ENCODE measurements at places on chromosomes 12 and 14.
A peak's percentile ranks its signal among the peaks of the same experiment; 100 is the strongest.

DNA sequence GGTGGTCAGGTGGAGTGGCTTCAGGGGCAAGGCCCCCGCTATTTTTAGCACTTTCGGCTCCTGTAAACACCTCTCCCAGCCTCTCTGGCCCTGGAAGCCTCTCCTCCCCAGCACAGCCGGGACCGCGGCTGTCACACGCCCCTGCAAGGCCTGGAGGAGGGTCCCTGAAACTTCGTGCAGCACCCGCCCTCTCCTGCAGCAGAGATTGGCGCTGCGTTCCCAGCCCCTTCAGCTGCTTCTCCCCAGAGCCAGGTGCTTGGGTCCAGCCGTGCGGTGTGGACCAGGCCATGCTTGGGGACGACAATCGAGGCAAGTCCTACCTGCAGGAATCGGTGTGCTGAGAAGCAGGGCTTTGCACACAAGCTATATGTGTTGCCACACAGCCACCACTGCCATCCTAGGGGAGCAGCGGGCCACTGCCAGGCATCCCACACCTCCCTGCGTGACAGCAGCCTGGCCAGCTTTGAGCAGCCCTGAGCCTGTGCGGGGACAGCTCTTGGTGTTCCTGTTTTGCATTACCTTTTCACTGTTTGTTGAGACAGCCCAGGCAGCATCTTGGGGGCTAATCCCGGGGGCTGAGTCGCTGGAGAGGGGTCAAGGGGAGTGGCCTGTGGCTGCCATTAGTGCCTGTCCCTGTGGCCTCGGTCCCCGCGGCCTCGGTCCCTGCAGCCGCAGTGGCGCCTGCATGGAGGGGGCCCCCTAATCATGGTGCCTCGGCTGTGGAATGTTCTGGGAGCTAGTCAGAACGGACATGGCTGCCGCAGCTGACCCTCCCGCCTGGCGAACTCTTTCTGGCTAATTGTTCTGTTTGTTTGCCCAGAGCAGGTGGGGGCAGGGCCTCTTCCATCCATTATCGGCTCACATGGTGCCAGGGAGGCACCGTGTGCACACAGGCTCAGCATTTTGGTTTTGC is 27.6 kb upstream of the TRAF3 start:
- DNase-seq: no peak

- DNase-seq: no peak
Measured at GRCh38 chr12:214003-214741, at the start of gene SLC6A12. TSS of gene SLC6A12 (minus strand) at chr12:214157. CDS start at chr12:209986, 4,171 bp downstream.

DNA sequence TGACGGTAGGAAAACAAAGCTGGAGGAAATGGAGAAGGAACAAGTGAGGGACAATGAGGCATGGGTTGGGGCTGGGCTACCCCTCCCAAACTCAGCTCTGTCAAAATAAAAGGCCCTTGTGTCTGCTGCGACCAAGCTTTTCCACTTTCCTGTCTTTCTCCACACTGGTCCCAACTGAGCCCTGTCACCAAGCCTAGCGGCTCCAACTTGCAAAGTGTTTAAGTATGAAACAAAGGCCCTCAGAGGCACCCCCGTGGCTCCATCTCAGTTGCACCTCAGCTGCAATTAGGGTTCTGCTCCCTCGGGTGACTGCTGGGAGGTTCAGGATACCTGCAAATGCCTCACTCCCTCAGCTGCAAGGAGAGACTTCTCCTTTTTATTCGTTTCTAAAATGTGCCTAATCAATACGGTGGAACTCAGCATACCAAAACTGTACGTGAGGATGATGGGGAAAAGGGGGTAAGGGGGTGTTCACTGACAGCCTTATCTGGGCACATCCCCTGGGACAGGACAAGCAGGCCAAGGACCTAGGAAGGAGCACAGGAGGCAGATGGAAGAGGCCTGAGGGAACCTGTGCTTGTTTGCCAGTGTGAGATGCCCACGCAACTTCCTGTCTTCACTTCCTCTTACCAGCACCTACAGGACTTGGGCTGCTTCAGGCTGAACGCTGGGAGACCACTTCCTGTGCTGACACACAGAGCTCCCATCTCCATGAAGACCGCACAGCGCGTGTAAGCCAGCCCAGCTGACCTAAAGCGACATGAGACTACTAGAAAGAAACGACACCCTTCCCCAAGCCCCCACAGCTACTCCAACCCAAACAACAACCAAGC is 8.9 kb downstream of the VAMP1 start:
- DNase-seq: no peak

DNA sequence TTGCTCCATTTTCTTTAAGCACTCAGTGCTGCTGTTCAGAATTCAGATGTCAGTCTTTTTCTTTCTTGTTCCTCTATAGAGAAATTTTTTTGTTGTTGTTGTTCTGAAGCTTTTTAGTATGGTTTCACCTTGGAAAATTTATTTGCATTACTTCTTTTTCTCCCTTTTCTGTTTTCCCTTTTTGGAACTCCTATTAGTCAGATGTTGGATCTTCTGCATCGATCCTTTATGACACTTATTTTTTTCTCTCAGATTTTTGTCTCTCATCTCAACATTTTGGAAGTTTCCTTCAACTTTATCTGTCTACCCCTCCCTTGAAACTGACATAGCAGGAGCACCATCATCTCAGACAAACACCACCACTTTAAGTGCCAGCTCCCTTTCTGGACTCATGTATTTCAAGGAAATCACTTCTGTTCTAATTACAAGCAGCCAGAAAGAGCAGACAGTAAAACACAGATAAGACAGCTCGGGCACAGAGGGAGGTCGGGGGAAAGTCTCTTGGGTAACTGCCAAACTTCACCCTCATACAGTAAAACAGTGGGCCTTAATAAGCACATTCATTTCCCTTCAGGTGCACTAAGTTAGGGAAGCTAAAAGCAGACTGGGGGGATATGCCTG is 222.7 kb upstream of the PLXNC1 start:
- DNase-seq: no peak

- no peak for DNase-seq
Measured at GRCh38 chr14:75395862-75396261, 32.0 kb upstream of the JDP2 start.

GRCh38 chr12:112183141-112184021 is 58.0 kb downstream of the TRAFD1 start:
- DNase-seq: peak; percentile 51

DNA sequence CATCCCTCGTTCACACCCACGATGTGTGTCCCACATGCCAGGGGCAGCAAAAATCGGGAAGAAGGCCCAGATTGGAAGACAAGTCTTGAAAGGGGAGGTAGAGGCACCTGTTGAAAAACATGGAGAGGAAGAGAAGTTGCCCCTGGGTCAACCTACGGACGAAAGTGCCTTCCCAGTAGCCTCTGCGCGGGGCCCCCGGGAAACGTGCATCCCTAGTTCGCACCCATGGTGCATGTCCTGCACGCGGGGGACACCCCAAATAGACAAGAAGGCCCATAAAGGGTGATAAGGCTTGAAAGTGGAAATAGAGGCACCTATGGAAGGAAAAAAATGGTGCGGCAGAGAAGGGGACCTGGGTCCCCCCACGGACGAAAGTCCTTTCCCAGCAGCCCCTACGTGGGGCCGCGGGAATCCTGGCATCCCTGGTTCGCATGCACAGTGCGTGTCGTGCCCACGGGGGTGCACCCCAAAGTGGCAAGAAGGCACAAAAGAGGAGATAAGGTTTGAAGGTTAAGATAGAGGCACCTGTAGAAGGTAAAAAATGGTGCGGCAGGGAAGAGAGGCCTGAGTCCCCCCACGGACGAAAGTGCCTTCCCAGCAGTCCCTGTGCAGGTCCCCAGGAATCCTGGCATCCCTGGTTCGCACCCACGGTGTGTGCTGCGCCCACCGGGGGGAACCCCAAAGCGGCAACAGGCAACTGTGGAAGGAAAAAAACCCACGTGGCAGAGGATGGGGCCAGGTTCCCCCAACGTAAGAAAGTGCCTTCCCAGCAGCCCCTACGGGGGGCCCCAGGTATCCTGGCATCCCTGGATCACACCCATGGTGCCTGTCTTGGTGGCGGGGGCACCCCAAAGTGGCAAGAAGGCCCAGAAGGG is 278.3 kb downstream of the ALG10 start:
- DNase-seq: no peak

- DNase-seq: no peak
Measured at GRCh38 chr14:101815994-101816393, 54.5 kb downstream of the PPP2R5C start.

DNA sequence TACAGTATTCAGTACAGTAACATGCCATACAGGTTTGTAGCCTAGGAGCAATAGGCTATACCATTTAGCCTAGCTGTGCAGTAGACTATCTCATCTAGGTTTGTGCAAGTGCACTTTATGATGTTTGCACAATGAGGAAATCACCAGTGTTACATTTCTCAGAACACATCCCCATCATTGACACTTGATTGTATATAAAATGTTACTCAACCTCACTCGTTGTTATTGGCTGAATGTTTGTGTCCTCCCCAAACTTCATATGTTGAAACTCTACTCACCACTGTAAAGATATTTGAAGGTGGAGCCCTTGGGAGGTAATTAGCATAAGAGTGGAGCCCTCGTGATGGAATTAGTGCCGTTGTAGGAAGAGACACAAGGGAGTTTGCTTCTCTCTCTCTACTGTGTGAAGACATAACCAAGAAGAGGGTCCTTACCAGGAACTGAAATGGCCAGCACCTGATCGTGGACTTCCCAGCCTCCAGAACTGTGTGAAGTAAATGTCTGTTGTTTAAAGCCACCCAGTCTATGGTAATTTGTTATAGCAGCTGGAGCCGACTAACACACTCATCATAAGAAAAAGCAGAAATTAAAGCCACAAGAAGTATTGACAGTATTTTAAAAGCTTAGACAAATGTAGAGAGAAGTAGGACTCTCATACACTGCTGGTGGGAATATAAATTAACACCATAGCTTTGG is 3.2 kb upstream of the MED13L start:
- no peak for DNase-seq

DNA sequence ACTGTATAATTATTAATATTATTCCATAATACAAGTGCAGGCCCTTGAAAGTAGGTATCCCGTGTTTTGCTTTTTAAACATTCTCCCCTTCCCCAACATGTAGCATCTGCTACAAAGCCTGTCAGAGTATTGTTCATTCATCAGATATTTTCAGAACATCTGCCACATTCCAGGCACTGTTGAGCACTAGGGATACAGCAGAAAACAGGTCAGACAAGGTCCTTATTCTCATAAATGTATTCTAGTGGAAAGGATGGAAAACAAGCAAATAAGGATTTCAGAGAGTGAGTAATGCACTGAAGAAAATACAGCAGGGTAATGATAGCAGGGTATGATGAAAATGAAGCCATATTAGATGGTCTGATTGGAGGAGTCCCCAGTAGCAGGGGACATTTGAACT is 3.8 kb downstream of the ERP29 start:
- DNase-seq: no peak

DNA sequence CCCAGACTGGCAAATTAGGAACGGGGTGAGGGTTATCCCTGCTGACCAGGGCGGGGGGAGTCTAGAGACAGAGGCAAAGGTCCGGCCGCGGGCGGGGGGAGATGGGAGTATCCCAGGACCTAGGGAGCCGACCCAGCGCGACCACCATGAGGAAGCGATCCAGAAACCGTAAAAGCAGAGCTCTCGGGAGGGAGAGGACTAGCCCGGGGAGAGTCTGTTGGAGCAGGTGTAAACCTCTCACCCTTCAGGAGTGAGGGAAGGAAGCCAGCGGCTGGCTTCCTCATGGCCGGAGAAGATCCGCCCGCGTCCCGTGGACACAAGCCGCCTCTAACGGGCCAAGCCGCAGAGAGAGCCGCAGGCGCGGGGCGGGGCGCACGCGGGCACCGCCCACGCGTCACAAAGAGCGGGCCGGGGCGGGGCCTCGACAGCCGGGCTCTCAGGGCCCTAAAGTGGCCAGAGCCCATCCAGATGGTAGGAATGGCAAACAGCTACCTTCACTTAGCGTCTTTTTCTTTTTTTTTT is at the start of gene ACRBP:
Gene ACRBP (minus strand): TSS at position 350 of the 522 bp plus-strand sequence. CDS start 66 bp downstream, at position 284.
- peak; percentile 68 for DNase-seq

DNA sequence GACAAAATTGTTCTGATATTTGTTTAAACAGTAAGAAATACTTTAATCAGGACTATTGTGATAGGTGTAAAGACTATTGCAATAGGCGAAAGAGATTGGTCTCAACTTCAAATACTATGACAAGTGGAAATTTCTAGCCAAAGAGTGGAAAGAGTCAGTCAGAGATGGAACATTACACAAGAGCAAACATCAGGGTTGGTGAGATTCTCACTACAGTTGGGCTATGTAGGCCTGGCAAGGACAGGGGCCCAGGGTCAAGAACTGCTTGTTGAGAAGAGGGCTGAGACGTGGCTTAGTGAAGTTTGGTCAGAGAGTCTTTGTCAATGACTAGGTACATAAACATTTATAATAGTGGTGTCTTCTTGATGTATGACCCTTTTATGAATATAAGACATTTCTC is 19.4 kb downstream of the CAND1 start:
- no peak for DNase-seq

GRCh38 chr14:64799555-64799954 is 80.2 kb downstream of the SPTB start:
- no peak for DNase-seq

GRCh38 chr12:30461026-30461615 is 234.5 kb downstream of the IPO8 start:
- no peak for DNase-seq

DNA sequence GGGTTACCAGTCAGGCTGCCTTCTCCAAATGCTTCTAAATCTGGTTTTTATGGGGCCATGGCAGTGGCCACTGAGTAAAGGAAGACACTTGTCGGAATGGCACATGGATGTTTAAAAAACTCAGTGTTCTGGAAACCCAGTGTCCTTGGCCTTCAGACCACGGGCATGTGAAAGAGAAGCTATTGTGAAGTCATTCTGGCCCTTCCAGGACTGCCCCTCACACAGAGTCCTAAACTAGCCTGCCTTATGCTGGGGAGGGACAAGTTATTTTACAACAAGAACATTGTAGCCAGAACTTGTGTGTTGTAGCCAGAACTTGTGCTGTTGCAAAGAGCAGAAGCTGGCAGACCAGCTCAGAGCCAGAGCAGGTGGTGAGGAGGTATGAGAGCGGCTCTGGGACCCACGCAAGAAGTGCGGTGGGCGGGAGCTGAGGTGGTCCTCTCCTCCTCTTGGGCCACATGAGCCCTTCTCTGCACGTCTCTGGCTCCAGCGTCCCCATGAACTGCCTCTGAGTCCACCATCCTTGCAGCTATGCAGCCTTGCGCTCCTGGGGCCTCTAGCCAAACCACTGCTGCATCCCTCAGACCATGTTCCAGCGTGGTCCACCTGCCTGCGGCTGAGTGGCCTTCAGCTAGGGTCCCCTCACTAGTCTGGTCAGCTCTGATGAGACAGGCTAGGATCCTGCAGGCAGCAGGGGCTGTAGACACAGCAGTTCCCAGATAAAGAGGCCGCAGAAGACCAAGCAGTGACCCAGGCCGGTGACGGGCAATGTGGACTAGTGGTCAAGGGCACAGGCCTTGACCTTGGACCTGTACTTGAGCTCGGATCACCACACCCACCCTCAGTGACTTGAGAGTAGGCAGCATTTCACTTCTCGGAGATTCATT is 32.5 kb downstream of the MMAB start:
- no peak for DNase-seq

DNA sequence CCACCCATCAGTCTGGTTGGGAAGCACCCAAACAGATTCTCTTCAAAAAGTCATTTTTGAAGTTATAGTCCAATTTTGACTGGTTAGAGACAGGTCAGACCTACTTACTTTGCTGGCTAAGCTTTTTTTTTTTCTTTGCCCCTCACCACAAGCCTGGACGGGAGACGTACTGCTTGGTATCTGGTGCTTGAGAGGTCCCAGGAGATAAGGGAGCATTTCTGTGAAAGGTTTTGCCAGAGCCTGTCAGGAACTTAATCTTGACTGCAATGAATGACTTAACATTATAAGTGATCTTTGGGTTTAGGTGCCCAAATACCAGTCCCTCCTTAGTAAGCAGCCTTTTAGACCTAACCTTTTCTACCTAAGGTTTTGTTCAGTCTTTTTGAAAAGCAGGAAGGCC is 6.3 kb downstream of the MTHFD1 start:
- DNase-seq: no peak

Measured in AG08395 (cell line).